ENCODE measurements at places on chromosomes 4 and X. TPM values are rescaled to one million over a fixed set of nuclear protein-coding genes. Genes with fewer than 3 reads are reported as not detected.
A peak's percentile ranks its signal among the peaks of the same experiment; 100 is the strongest.

The AMTN gene
- not detected for total RNA-seq

The NUDT11 gene
- total RNA-seq = 0.64 TPM

The XAGE1B gene
- total RNA-seq = 1.2 TPM

The DCAF12L2 gene
- not detected for total RNA-seq

The REPS2 gene
- total RNA-seq = 18.9 TPM

The MAGEE2 gene
- not detected for total RNA-seq

The DMRTC1 gene
- 0.61 TPM for total RNA-seq

The PDZD4 gene
- total RNA-seq = 8.3 TPM

GRCh38 chrX:82081027-82081426 is 879.1 kb downstream of the SH3BGRL start:
- no peak overlapping the region for H3K27ac ChIP-seq
- H3K4me1 ChIP-seq = no peaks in the 10 kb centered on the region
- no peak overlapping the region for H3K4me3 ChIP-seq
- no peaks in the 10 kb centered on the region for H3K27me3 ChIP-seq
- H3K36me3 ChIP-seq = no peaks in the 10 kb centered on the region

DNA sequence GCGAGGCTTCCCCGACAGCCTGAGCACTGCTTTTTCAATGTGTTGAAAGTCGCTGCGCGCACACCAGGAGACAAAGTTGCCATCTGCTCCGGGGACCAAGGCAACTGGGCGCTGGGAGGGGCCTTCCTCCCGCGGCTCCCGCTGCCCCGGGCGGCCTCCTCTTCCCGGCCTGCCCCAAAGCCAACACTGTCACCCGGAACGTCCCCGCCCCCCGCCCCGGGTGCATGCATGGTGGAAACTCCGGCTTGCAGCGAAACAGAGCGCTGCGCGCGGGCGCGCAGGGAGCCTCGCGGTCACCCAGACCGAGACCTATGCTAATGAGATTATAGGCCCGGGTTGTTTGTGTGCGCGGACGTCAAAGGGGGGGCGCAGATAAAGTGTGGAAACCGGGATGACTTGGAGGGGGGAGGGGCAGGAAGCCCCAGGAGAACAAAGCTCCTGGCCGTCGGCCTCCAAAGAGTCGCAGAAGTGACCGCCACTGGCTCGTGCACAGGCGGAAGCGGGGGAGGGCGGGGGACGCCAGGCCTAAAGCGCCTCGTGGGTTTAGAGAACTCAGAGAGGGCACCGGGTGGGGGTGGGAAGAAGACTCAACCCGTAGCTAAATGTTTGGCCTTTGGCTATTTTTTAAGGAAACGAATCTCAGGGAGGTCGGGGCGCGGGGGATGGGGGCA is 88.8 kb downstream of the BCOR start:
- H3K36me3 ChIP-seq = no peaks in the 10 kb centered on the region
- no peaks in the 10 kb centered on the region for H3K27me3 ChIP-seq
- peaks cover 15% of the 10 kb centered on the region for H3K4me1 ChIP-seq
- DNase-seq = peak; percentile 69
- no peak overlapping the region for H3K27ac ChIP-seq

DNA sequence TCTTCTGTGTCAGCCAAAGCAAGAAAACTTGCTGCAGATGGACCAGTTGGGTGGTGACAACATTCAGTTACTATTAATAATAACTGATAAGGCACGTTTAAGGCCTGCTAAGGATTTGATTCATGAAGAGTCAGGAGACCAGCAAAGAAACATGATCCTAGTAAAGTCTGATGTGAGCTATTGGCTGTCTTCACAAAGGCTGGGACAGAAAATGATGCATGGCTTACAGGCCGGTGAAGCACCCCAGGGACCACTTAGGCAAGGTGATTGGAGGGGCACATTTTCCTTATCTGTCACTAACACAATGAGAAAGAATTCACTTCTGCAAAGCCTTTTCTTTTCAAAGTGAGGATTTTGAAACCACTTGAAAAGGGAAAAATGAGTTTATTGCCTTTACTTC is 65.4 kb upstream of the TRPC3 start:
- H3K36me3 ChIP-seq = no peaks in the 10 kb centered on the region
- no peak overlapping the region for H3K27ac ChIP-seq
- no peak overlapping the region for H3K4me3 ChIP-seq
- no peaks in the 10 kb centered on the region for H3K27me3 ChIP-seq
- no peaks in the 10 kb centered on the region for H3K4me1 ChIP-seq
- DNase-seq = no peak

DNA sequence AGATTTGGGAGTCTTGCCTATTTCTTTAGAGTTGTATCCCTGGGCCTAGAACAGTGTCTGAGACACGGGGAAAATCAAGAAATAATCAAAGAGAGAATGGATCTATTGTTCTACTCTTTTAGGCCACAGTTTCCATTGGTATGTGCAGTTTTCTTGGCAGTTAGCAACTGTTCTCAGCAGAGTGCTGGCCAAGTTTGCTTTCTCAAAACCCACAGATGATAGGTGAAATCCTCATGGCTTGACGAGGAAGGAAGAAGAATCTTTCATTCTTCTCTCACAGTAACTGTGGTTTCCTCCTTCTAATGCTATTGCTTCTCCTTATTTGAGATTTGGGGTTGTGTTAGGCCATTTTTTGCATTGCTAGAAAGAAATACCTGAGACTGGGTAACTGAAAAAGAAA is 42.2 kb downstream of the AGA start:
- no peaks in the 10 kb centered on the region for H3K36me3 ChIP-seq
- H3K27me3 ChIP-seq = no peaks in the 10 kb centered on the region
- no peak for DNase-seq
- no peaks in the 10 kb centered on the region for H3K4me1 ChIP-seq
- H3K4me3 ChIP-seq = no peak overlapping the region
- H3K27ac ChIP-seq = no peak overlapping the region

DNA sequence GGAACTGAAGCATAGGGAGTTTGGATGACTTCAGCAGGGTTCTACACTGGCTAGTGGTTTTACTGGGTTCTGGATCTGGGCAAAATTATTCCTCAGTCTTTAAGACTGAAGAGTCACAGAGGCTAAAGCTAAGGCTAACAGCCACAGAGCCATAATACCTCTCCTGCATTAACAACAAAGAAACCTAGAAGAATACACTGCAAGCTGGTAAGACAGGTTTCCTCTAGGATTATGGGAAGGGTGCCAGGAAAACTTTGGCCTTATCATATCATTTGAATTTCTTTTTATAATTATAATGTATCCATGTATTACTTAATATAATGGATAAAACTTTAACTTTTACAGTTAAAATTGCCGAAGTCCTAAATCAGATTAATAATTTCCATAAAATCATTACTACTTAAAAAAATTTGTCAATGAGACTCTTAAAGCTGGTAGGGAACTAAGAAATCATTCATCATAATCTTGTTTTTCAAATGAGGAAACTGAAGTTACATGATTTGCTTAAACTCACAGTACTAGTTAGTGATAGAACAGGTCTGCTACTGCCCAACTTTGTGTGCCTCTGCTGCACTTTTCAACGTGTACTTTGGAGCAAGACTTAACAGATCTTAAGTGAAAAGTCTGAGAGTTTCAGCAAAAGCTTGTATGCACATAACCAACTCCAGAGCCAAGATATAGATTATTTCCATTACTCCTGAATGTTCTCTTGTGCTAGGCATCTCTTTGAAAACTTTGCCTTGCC is 24.2 kb upstream of the PGRMC2 start:
- no peaks in the 10 kb centered on the region for H3K36me3 ChIP-seq
- DNase-seq = no peak
- H3K4me3 ChIP-seq = no peak overlapping the region
- H3K4me1 ChIP-seq = no peaks in the 10 kb centered on the region
- no peaks in the 10 kb centered on the region for H3K27me3 ChIP-seq

- no peak for DNase-seq
- no peaks in the 10 kb centered on the region for H3K36me3 ChIP-seq
- H3K4me1 ChIP-seq = no peaks in the 10 kb centered on the region
Observed at GRCh38 chr4:38169524-38169923, 209.3 kb downstream of the PTTG2 start.

DNA sequence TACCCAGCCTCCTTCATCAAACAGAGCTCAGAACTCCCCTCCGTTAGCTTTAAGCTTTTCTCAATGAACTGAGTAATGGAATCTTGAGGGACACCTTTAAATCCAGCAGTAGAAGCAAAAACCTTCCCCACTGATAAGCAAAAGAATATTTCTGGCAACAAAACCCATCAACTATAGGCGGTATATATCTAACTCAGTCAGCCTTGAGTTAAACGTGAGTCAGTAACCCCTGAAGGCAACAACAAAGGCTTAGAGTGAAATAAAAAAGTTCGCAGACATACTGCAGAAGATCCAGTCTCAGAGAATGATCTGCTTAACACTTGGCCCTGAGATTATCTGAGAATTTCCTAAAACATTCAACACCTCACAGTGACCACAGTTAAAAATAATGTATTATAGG is 77.2 kb downstream of the DMD start:
- no peaks in the 10 kb centered on the region for H3K27me3 ChIP-seq
- no peaks in the 10 kb centered on the region for H3K4me1 ChIP-seq
- no peaks in the 10 kb centered on the region for H3K36me3 ChIP-seq
- H3K27ac ChIP-seq = no peak overlapping the region

GRCh38 chrX:120499301-120500072 is 30.4 kb upstream of the LAMP2 start:
- no peaks in the 10 kb centered on the region for H3K36me3 ChIP-seq
- no peak for DNase-seq
- H3K4me1 ChIP-seq = no peaks in the 10 kb centered on the region

- H3K4me1 ChIP-seq = peaks cover 4% of the 10 kb centered on the region
- H3K27me3 ChIP-seq = no peaks in the 10 kb centered on the region
- no peak overlapping the region for H3K4me3 ChIP-seq
- DNase-seq = no peak
- no peak overlapping the region for H3K27ac ChIP-seq
- H3K36me3 ChIP-seq = no peaks in the 10 kb centered on the region
Observed at GRCh38 chrX:154525606-154526490, 9.8 kb upstream of the FAM3A start.

GRCh38 chrX:120309873-120310705 is 1.2 kb downstream of the TMEM255A start:
- DNase-seq = no peak
- H3K27me3 ChIP-seq = no peaks in the 10 kb centered on the region
- H3K4me3 ChIP-seq = peak overlapping the region; percentile 36
- H3K36me3 ChIP-seq = no peaks in the 10 kb centered on the region

DNA sequence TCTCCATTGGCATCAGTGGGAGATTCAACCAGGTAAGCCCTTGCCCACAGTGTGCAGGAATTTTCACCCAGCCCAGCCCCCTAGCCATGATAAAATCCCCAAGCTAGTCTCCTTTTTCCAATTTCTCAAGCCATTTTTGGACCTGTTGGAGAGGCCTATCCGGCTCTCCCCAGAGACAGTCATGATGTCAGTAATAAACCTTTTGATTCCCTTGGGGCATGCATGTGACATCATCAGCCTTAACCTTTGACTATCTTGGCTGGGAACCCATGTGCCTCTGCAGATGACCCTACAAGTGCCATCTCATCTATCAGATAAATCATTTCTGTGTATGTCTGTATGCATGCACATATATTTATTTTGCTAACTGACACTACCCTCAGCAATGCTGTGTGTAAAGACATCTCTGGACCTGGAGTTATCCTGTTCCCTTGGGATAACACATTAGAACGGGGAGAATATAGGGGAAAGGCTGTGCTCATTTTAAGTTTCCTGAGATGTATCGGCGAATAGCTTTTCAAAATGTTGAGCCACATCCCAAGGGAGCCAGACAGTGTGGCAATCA is 51.0 kb downstream of the CYTL1 start:
- no peak for DNase-seq
- H3K27me3 ChIP-seq = no peaks in the 10 kb centered on the region
- H3K36me3 ChIP-seq = no peaks in the 10 kb centered on the region

DNA sequence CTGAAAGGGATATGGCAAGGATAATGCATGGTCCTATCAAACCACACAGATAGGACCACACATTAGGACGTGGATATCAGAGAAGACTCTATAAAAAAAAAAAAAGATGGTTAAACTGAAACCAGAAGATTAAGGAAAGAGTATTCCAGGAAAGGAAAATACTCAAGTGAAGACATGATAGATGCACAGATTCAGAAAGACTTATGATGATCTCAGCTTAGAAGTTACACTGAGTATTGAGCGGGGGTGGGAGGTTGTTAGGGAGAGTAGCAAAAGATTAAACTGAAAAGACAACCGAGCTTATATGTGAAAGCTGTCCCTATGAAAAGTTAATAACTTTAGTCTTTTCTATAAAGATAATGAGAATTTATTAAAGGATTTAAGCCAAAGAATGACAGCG is 211.0 kb upstream of the EMCN start:
- no peak for DNase-seq
- no peaks in the 10 kb centered on the region for H3K27me3 ChIP-seq
- H3K4me1 ChIP-seq = no peaks in the 10 kb centered on the region
- no peaks in the 10 kb centered on the region for H3K36me3 ChIP-seq
- no peak overlapping the region for H3K4me3 ChIP-seq

- no peak for DNase-seq
- no peak overlapping the region for H3K27ac ChIP-seq
- H3K4me1 ChIP-seq = no peaks in the 10 kb centered on the region
- peaks cover 6% of the 10 kb centered on the region for H3K27me3 ChIP-seq
Observed at GRCh38 chr4:5858020-5858769, 34.7 kb downstream of the CRMP1 start.

- H3K4me1 ChIP-seq = no peaks in the 10 kb centered on the region
- H3K4me3 ChIP-seq = no peak overlapping the region
Observed at GRCh38 chr4:27218013-27218412, 357.4 kb downstream of the STIM2 start.

DNA sequence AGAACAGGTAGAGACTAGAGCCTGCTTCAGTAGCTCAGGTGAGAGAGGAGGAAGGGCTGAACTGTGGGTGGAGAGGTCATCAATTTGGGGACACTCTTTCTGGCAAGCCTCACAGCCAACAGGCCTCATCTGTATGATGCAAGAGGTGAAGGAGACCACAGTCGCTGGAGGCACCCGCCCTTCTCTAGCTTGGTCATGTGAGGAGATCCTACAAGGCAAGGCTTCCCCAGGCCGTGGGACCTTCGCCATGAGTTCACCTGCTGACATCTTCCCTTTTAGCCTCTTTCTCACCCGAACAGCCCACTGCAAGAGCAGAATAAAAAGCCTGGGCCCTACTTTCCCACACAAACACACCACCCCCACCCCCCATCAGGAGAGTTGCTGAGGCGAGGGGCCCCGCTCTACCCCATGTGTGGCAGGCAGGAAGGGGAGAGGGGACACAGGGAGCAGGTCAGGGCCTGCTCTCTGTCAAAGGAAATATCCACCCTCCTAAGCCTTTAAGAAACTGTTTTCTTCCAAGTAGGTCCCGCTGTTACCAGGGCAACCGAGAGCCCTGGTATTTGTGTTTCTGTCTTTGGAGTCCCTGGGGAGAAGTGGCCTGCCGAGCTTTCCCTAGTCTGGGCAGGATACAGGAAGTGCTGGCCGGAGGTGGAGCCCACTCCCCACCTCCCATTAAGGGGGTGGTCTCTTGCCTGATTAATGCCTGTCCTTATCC is 8.1 kb downstream of the RTL5 start:
- H3K36me3 ChIP-seq = no peaks in the 10 kb centered on the region
- no peak overlapping the region for H3K4me3 ChIP-seq
- peaks cover 42% of the 10 kb centered on the region for H3K4me1 ChIP-seq
- peak overlapping the region; percentile 55 for H3K27ac ChIP-seq
- H3K27me3 ChIP-seq = no peaks in the 10 kb centered on the region
- DNase-seq = no peak

Data from upper lobe of right lung (tissue), 1 donor.